ENCODE measurements at places on chromosomes 7 and 10.

DNA sequence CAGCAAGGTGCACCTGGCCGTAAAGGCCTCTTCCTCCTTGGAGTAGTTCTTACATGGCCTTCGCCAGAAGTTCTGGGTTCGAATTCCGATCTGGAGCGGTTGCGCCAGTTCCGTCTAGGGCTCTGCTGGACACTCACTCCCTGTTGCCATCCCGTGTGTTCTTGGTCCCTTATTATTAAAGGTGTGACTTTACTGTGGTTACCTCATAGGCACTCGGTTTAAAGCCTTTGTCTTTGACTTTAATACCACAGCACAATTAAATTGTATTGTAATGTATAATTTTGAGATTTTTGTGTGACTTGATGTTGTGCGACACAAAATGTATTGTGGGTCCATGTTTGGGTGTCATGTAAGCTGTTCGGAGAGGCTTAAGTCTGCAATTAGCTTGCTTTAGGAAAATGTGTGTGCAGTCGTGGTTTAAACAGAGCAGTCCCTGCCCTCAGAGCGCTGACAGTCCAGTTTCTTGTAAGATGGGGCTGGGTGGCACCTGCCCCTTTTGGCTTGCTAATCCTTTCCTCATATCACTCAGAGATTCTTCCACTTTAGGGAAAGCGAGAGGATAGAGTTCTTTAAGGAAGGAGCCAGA lies 919 bp downstream of the INPP5F start:
- DNase-seq = no peak

DNA sequence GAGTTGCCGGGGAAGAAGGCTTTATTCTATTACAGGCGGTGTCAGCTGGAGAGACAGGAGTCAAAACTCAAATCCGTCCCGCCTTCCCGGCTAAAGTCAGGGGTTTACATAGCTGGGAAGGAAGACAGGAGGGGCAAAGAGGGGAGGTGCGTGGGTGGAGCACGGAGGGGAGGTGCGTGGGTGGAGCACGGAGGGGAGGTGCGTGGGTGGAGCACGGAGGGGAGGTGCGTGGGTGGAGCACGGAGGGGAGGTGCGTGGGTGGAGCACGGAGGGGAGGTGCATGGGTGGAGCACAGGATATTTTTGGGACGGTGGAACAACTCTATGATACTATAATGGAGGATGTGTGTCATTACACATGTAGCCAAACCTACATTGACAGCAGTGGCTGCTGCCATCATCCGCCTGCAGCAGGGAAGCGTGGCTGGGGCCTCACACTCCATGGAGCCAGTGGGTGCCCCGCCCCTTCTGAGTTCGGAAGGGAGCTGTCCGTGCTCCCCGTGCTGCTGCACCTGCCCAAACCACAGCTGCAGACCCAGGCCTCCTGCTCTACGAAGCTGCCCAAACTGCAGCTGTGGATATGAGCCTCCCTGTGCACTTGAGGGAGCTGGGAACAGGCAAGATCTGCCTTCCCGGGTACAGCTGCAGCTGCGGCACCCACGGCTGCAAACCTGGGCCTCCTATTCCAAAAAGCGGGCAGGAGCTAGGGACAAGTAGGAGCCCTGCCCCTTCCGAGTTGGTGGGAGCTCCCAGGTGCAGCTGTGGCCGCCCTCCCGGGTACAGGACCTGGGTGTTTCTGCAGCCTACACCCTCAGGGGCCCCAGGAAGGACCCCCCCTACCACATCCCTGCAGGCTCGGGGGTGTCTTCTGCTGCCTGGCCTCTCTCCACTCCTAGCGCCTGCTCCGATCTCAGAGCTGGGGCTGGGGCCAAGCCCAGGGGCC lies 119.4 kb downstream of the DYNC2I1 start:
- DNase-seq = peak; percentile 78

DNA sequence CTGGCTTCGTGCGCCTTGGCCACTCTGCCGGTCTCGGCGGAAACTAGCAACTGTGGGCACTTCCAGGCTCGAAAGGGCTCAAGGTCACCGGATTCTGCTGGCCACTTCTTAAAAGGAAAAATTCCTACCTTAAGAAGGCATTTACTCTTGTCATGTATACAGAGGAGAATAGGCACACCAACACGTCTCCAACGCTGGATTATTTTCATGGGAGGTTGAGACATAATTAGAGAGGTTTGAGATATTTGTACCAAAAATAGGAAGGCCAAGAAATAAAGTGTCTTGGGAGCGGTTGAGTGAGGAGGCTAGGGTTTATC lies 4.5 kb upstream of the CYP26A1 start:
- DNase-seq = no peak

- no peak for DNase-seq
Measured at GRCh38 chr7:8035192-8035591, 66.6 kb downstream of the GLCCI1 start.

- peak; percentile 52 for DNase-seq
Measured at GRCh38 chr7:44965441-44965903, 13.3 kb downstream of the MYO1G start.

GRCh38 chr7:1667566-1668395 lies 2.3 kb upstream of the ELFN1 start:
- DNase-seq = peak; percentile 84

GRCh38 chr10:84429926-84430520 lies 101.6 kb downstream of the CCSER2 start:
- peak; percentile 44 for DNase-seq

DNA sequence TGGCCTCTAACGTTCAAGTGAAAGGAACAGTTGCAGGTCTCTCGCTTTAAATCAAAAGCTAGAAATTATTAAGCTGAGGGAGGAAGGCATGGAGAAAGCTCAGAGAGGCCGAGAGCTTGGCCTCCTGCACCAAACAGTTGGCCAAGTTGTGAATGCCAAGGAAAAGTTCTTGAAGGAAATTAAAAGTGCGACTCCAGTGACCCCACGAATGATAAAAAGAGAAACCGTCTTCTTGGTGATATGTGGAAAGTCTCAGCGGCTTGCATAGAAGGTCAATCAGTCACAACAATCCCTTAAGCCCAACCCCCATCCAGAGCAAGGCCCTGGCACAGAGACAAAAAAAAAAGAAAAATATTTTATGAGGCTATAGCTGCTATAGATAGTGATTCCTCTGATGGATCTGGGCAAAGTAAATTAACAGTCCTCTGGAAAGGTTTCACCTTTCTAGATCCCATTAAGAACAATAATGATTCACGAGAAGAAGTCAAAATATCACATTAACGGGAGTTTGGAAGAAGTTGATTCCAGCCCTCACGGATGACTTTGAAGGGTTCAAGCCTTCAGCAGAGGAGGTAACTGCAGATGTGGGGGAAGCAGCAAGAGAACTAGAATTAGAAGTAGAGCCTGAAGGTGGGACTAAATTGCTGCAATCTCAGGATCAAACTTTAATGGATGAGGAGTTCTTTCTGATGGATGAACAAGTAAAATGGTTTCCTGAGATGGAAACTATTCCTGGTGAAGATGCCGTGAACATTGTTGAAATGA lies 42.5 kb upstream of the INPP5A start:
- no peak for DNase-seq

GRCh38 chr10:131533846-131534526 lies 222.5 kb upstream of the TCERG1L start:
- DNase-seq = no peak

DNA sequence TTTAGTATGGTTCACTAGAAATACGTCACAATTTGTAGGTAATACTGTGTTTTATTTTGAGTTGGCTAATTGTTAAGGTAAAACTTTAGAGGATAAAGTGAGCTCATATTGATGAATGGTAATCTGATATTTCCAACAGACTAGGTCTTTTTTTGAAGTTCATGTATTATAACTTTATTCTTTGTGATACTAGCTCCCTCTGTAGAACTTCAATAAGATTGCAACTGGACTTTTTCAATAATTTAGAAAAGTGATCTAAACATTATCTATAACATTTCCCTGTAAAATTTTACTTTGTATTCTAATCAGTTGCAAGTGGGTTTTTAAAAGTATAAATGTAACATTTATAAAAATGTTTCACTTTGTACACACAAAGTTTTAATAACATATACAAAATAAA lies 83.5 kb downstream of the ADK start:
- DNase-seq = no peak

DNA sequence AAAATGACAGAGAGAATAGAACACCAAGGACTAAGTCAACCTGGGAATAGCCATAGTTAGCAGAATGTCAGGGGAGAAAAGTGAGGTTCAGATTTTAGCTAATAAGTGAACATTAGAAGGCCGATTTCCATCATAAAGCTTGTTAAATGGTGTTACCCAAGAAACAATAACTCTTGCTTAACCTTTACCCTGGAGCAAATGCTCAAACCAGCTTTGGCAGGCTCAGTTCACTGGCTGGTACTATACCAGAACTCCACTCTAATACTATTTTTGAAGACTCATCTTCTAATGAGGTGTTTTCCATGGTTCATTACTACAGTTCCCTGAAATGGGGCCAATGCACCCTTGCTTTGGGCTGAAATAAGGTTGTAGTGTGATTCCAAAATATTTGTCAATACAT lies 61.3 kb downstream of the RNLS start:
- no peak for DNase-seq

DNA sequence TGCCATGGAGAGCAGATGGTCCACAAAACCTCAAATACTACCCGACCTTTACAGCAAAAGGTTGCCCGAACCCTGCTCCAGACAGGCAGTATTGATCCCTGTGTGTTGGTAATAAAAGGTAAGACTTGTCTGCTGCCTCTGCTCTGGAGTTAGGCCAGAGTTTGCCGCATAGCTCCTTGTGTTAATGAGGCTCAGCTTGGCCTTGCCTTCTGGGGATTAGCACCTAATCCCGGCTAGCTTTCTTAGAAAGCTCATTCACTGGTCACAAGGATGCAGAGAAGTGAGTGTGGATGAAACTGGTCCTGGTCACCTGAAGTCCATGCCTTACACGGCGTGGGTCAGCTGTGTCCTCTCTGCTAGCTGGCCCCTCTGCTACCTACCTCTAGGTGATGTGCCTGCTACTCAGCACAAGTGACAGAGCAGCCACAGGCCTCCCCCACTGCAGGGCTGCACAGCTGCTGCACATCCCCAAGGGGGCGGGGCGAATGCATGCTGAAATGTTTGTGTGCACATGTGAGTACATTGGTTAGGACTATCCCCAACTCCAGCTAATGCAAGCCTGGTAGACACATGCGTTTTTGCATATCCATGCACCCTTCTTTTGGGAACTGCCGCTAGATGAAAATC lies 31.7 kb upstream of the SYPL1 start:
- peak; percentile 27 for DNase-seq

GRCh38 chr7:20777377-20778062 lies 9.2 kb downstream of the SP8 start:
- no peak for DNase-seq

DNA sequence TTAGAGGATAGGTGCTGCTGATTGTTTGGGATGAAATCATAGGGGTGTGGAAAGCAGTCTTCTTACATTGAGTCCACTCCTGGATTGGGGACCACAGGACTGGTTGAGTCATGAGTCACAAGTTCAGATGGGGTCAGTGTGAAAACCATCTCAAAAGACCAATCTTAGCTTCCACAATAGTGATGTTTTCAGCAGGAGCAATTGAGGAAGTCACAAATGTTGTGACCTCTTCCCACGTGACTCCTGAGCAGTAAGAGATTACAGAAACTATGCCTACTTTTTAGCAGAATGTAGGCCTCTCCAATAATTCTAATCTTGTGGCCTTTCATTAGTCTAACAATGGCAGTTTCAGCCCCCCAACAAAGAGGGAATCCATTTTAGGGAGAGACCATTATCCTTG lies 256.9 kb upstream of the CDC14C start:
- no peak for DNase-seq

DNA sequence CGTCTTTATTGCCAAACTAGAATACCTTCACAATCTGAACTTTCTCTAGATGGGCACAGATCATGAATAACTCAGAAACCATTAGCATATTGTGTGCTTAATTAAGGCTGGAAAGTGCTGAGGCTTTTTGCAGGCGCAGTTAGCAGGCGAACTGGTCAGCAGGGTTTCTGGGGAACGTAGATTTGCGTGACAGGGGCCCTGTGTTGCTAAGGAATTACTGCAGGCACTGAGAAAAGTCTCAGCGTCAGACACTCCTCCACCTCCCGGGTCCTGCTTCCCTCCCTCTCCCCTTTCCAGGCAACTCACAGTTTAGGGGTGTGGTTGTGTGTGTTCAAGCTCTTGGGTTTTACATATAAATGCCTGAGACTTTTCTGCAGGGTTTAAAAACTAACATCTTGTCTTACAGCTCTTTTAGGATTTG lies 2.2 kb downstream of the MAP3K8 start:
- DNase-seq = peak; percentile 66

- DNase-seq = peak; percentile 63
Measured at GRCh38 chr7:35241884-35242283, 12.0 kb downstream of the TBX20 start.

DNA sequence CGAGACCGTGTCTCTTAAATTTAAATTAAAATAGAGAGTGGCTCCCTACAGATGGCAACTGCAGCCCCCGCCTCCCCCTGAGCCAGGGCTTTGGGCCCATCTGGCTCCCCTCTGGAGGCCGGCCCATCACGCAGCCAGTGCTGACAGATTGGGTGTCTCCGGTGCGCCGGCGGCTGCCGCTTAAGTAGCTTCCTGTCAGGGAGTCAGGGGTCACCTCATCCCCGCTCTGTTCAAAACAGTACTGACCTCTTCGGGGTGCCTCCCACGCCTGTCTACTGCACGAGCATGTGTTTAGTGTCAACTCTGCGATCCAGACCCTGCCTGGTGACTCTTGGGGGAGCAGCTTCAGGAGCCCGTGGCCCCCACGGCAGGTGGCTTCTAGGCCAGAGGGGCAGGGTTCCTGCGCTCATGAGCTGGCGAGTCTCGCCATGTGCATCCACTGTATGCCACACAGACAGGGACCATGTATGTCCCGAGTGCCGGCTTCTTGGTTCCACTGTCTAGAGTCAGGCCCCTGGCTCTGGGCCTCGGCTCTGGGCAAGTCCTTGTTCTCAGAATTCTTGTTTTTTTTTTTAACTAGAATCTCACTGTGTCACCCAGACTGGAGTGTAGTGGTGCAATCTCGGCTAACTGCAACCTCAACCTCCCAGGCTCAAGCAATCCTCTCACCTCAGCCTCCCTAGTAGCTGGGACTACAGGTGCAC lies 36.1 kb downstream of the KCTD7 start:
- peak; percentile 47 for DNase-seq

DNA sequence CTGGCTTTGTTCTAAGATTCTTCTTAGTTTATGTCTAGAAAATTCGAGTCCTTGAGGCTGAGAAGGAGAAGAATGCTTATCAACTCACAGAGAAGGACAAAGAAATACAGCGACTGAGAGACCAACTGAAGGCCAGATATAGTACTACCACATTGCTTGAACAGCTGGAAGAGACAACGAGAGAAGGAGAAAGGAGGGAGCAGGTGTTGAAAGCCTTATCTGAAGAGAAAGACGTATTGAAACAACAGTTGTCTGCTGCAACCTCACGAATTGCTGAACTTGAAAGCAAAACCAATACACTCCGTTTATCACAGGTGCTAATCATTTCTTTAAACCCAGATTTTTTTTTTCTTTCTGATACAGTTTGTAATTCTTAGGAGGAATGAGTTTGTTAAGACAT lies 6.7 kb downstream of the CEP55 start:
- DNase-seq = no peak
